ENCODE measurements at places on chromosomes 5 and 9. TPM values are rescaled to one million over a fixed set of nuclear protein-coding genes. Genes with fewer than 3 reads are reported as not detected.

DNA sequence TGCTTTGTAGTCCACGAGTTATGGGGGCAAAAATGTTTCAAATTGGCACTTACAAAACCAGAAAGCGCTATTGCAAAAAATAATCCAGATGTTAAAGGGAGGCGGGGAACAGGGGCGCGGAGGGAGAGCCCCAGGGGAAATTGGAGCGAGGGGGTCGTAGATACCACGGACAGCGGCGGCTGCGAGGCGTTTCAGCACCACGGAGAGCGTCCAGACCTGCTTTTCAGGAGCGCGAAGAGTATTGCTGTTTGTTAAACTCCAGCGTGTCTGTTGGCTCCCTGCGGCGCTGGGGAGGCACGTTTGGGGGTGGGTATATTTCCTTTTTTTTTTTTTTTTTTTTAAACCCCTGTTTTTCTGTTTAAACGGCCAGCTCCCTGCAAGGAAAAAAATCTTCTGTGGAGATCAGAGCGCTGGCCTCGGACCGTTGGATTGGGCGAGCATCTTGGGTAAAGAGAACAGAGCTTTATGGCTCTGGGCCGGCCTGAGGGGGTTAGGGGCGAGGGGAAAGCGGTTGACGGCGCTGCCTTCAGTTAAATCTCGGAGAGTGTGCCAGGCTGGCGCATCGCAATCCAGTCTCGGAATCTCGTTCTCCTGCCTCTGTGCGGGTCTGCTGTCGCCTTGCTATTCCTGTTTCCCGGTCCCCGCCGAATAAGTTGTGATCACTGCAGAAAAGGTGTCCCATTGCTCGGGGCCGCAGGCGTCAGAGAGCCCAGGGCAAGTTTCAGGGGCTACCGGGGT lies at the start of gene GLRA1:
GLRA1 (minus strand) TSS at position 288 of the 738 bp plus-strand sequence. CDS start 302 bp downstream, outside the sequence.
- no peak within 1 kb of the TSS for H3K27ac ChIP-seq
- no peak within 1 kb of the TSS for H3K4me3 ChIP-seq
- H3K27me3 ChIP-seq: peaks cover 4% of the 10 kb centered on the region
- H3K36me3 ChIP-seq: no peaks in the 10 kb centered on the region
- no peak for DNase-seq

- H3K4me3 ChIP-seq: no peak overlapping the region
- no peak for DNase-seq
- no peak overlapping the region for H3K27ac ChIP-seq
- H3K36me3 ChIP-seq: no peaks in the 10 kb centered on the region
Measured at GRCh38 chr5:142032747-142033631, 20.2 kb upstream of the GNPDA1 start.

The ECM2 gene
- 0.47 TPM for total RNA-seq

DNA sequence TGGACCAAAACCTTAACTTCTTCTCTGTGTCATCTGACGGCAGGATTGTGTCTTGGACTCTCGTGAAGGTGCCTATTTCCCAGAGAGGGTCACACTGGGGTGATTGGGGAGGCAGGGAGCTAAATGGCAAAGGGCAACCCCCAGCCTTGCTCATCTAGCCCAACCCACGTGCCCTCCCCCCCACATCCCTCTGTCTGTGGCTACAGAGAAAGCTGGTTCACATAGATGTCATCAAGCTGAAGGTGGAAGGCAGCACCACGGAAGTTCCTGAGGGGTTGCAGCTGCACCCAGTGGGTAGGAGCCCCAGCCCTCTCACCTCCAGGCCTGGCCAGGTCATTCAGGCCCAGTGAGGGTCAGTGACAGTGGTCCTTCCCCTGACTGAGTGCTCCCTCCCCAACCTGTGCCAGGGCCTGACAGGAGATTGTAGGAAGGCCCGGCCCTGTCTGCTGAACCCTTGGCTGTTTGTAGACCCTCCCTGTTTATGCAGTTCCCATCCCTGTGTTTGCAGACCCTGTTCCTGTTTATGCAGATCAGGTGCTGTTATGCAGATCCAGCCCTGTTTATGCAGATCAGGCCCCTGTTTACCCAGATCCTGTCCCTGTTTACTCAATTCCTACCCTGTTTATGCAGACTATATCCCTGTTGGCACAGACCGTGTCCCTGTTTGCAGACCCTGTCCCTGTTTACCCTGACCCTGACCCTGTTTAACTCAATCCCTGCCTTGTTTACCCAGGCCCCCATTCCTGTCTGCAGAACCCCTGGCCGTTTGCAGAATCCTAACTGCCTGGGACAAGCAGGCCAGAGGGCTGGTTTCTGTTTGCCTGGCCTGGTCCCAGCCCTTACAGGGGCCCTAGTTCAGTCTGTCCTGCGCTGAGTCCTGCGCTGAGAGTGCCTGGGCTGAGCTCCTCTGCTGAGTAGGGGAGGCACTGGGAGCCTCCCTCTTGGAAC lies 10.4 kb downstream of the ENHO start:
- no peak overlapping the region for H3K4me3 ChIP-seq
- DNase-seq: no peak
- H3K4me1 ChIP-seq: no peaks in the 10 kb centered on the region
- no peaks in the 10 kb centered on the region for H3K36me3 ChIP-seq
- no peak overlapping the region for H3K27ac ChIP-seq

- no peaks in the 10 kb centered on the region for H3K27me3 ChIP-seq
- no peaks in the 10 kb centered on the region for H3K4me1 ChIP-seq
- no peak for DNase-seq
- H3K27ac ChIP-seq: no peak overlapping the region
- no peaks in the 10 kb centered on the region for H3K36me3 ChIP-seq
Measured at GRCh38 chr5:106408570-106408969, 1262.2 kb downstream of the EFNA5 start.

DNA sequence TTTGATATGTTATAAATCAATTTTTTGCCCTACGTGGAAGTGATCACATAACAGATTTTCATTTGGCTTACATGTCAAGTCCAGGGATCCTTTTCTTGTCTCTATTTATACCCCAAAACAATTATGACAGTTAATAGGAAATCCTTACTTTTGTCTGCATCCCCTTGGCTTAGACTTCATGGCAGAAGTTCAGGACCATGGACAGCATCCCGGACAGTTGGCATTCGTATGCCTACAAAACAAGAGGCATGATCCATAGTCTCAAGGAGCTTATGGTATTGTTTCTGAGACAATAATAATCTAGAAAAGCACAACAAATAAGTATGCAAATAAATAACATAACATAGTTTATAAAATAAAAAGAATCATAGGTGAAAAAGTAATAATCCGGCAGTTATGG lies 214.3 kb upstream of the GRIA1 start:
- H3K27ac ChIP-seq: no peak overlapping the region
- no peaks in the 10 kb centered on the region for H3K27me3 ChIP-seq
- DNase-seq: no peak
- H3K4me3 ChIP-seq: no peak overlapping the region
- H3K36me3 ChIP-seq: peaks cover 2% of the 10 kb centered on the region

GRCh38 chr9:90722071-90722470 lies 79.4 kb upstream of the DIRAS2 start:
- H3K27ac ChIP-seq: no peak overlapping the region
- no peaks in the 10 kb centered on the region for H3K36me3 ChIP-seq
- no peak for DNase-seq
- H3K4me1 ChIP-seq: no peaks in the 10 kb centered on the region
- H3K27me3 ChIP-seq: no peaks in the 10 kb centered on the region
